ENCODE measurements at places on chromosomes 13 and 19. TPM values are rescaled to one million over a fixed set of nuclear protein-coding genes. Genes with fewer than 3 reads are reported as not detected.

DNA sequence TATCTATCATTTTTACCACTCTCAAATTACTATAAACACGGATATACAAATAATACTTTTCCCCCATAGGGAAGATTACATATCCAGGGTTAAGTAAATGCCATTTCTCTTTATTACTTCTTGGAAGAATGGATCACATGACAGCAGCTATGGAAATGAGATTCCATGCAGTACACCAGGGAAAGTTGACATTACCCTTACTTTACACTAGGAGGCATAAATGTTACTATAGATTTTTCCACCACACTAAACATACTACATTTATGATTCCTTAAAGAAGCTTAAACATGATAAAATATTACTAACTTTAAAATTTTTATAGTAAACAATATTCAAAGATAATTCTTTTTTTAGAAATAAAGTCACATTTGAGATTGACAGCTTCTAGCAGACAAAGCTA is 611.4 kb downstream of the PCDH9 start:
- DNase-seq = no peak

GRCh38 chr13:80901111-80901510 is 560.2 kb upstream of the SPRY2 start:
- DNase-seq = no peak

DNA sequence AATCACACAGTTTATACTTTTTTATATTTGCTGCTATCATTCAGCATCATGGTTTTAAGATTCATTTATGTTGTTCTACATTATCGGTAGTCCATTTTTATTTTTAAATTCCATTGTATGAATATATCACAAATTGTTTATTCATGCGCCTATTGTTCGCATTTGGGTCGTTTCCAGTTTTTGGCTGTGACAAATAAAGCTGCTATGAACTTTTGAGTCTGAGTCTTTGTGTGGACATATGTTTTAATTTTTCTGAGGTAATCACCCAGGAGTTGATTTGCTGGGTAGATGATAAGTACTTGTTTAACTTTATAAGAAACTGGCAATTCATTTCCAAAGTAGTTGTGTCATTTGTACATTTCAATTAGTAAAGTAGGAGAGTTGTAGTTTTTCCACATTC is 74.2 kb upstream of the CSNK1A1L start:
- no peak for DNase-seq

DNA sequence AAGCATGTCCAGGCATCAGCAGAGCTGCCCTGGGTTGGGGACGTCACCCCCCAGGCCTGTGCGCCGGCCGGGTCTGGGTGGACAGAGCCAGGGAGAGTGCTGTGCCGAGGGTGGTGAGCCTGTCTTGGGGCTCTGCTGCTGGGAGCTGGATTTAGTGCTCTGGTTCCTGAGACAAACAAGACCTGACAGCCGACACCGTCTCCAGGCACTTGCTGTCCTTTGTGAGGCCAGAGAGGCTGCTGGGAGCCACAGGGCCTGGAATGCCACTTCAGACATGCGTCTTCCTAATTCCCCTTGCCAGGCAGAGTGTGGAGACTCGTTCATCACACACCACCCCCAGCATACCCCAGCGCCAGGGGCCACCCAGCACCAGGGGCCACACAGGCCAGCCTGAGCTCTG is 165.8 kb downstream of the KDM4B start:
- no peak for DNase-seq

GRCh38 chr19:1471515-1472160 is 7.4 kb downstream of the C19orf25 start:
- DNase-seq = no peak

GRCh38 chr13:99809496-99809895 is 162.1 kb downstream of the ZIC5 start:
- DNase-seq = no peak

GRCh38 chr13:100833427-100833826 is 158.8 kb upstream of the TMTC4 start:
- DNase-seq = no peak

DNA sequence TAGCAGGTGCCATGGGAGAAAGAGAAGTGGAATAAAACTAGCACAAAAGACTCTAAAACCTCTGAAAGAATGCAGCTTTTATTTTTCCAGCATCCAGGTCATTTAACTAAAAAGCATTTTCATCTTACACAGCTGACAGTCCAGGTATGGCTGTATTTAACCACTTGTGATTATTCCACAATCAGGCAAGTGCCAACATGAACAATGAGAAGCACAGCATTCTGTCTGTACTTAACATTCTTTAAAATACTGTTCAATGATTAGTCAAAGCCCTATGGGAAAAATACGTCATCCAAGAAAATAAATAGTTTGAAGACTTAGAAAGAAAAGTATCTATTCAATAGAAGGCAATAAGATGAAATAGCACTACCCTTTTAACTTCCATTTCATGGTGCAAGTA is 246.9 kb downstream of the LIG4 start:
- DNase-seq = no peak

DNA sequence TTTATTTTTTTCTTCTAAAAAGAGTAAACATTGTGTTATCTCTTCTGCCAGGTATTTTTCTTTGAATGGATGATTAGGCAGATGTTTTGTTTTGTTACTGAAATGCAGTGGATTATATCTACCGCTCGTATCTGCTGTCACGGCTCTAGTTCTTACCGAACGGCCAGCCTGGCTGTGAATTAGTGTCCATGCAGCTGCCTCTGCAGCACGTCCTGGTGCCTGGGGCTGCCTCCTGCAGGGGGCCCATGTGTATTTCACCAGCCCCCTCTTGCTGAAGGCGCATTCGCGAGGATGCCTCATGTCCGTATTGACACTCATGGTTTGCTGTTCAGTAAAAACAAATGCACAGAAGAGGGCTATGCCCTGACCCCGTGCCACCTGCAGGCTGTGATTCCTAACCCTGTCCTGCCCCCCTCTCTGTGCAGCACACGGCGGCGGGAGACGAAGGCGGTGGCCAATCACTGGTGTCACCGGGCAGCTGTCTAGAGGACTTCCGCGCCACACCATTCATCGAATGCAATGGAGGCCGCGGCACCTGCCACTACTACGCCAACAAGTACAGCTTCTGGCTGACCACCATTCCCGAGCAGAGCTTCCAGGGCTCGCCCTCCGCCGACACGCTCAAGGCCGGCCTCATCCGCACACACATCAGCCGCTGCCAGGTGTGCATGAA is 49.9 kb downstream of the RAB20 start:
- DNase-seq = no peak

- DNase-seq = peak; percentile 88
Measured at GRCh38 chr13:20714563-20715329, 11.2 kb downstream of the IL17D start.

- DNase-seq = no peak
Measured at GRCh38 chr13:37448153-37448552, 150.4 kb downstream of the POSTN start.

Gene IL12RB1
- total RNA-seq = 2.3 TPM

Gene LPAR2
- total RNA-seq = 5.8 TPM

- no peak for DNase-seq
Measured at GRCh38 chr13:76745261-76746200, 140.7 kb downstream of the KCTD12 start.

Gene USHBP1
- total RNA-seq = 11.3 TPM

GRCh38 chr13:36531746-36532486 is 99.6 kb downstream of the CCNA1 start:
- no peak for DNase-seq

- DNase-seq = no peak
Measured at GRCh38 chr19:5925830-5926427, 11.9 kb downstream of the CAPS start.

Gene TMTC4
- 10.2 TPM for total RNA-seq

DNA sequence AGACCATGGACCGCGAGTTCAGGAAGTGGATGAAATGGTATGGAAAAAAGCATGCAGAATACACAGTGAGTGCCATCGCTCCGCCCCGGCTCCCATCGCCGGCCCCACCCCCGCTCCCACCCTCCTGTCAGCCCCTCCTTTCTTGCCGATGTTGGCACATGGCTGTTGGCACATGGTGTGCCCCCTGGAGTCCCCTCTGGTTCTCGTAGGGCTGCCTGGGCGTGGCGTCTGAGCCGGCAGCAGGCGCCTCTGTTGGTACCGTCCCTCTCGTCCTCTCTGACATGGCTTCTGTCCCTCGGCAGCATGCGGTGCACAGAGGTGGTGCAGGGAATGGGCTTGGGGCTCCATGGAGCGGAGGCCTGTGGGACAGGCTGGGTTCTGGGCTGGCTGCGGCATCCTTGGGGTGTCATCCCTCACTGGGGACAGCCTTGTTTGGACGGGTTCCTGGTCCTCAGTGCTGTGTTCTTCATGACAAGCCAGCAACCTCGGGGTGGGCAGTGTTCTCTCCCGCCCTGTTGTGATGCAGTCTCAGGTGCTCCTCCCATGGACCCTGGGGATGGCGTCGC is 30.9 kb downstream of the DOT1L start:
- DNase-seq = no peak

DNA sequence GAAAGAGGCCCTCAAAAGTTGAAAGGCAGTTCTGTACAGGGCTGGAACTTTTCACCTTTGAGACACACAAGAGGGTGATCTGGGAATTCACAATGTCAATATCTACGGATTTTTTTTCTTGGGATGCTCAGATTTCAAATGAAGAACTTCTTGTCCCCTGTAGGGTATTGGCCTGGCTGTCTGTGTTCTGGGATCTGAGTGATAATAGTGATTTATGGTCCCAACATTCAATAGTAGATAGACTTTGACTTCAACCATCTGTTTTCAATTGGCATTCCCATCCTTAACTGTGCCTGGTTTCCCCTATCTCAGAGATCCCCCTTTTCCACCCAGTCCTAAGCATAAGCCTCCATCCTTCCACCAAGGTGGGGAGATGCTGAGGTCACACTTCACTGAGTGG is 274.1 kb downstream of the COG6 start:
- no peak for DNase-seq

Gene KISS1R
- not detected for total RNA-seq

DNA sequence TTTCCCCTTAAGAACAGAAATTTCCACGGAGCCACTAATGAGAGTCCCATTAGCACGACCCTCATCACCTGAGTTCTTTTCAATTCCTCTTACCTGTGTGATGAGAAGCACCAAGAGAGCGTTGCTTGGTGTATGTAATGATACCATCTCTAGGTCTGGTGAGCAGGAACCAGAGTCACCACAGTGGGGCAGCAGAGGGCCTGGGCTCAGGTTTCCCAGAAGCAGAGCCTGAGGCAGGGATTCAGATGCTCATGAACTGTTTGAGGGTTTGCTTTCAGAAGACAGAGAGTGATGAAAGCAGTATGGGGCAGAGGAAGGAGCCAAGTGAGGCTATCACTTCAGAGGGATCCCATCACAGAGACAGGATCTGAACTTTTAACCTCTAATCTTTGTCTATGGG is 3.1 kb upstream of the PTPRH start:
- no peak for DNase-seq

DNA sequence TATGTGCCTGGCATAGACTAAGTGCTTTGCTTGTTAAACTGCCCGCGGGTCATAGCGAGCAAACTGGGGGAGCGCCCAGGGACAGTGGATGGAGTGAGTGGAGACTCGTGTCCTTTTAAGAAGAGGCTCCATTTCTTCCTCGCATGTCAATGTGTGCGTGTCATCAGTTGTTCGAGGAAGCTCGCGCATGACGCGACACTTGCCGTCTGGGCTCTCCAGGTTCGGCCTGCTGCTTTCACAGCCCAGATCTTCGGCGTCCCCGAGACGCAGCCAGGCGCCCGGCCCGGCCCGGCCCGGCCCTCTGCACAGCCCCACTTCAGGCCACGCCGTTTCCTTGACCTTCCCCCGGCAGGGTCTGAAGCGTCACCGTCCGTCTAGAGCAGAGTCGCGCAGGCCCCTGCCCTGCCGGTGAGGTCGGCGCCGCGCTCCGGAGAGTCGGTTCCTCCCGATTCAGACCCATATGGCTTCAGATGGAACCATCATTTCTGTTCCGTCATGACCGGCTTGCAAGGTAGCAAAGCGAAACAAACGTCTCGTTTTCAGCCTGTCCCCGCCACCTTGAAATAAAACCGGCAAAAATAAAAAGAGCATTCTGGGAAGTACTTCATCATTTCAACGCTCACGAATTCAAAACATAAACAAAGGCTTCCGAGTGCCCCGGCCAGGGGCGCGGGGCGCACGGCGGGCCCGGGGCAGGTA is 599 bp upstream of the ARHGEF7 start:
- no peak for DNase-seq

Gene SOHLH2
- not detected for total RNA-seq

Gene MRPS12
- 38.6 TPM for total RNA-seq

DNA sequence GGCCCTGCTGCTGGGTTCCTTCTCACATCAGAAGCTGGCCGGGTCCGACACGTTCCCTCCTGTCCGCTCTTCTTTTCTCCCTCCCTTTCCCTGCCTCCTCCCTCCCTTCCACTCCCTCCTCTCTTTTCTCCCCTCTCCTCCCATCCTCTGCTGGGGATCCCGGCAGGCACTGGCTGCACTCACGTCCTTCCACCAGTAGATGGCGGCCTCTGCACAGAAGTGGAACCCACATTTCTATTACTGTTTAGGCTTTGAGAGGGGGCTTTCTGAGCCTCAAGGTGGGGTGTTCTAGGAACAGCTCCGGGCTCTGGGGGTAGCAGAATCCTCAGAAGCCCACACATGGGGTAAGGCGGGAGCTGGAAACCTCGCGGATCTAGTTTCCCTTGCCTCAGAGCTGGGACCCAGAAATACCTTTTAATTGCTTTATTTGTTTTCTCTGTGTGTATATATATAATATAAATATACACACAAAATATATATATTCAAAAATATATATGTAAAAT is 294.2 kb downstream of the ZNF536 start:
- DNase-seq = peak; percentile 71

DNA sequence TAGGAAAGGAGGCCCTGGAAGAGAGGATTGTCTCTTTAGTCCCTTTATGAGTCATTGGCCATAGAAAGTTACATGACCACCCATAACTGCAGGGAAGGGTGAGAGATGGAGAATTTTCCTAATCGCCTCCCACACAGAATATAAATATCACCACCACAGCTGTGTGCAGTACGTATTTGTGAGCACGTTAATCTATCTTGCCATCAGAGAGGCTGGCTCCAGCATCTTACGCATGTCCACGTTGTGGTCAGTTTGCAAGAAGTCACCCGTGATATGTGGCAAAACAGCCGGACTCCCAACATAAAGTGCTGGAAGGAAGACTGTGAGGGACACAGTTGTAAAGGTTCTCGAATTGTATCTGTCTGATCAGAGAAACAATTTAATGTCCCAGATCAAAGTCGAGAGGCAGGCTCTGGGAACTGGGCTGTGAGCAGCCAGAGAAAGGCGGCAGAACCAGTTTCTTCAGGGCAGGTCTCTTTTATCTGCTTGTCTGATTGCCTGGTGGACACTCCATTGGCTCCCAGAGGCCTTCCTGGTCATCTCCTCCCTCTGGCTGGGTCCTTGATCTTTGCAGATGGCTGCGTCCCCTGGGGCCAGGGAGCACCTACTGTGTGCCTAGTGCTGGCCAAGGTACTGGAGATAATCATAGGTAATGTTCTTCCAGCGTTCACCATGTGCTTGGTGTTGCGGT is 74.9 kb downstream of the SIPA1L3 start:
- no peak for DNase-seq

Gene GATAD2A
- total RNA-seq = 98.9 TPM

Gene ZNF260
- 7.2 TPM for total RNA-seq
